ENCODE measurements at places on chromosomes 5 and 9.

GRCh38 chr5:132095424-132095972, 21.9 kb downstream of the CSF2 start:
- no peak for DNase-seq

- no peak for DNase-seq
Observed at GRCh38 chr5:44532981-44533380, 143.8 kb upstream of the FGF10 start.

DNA sequence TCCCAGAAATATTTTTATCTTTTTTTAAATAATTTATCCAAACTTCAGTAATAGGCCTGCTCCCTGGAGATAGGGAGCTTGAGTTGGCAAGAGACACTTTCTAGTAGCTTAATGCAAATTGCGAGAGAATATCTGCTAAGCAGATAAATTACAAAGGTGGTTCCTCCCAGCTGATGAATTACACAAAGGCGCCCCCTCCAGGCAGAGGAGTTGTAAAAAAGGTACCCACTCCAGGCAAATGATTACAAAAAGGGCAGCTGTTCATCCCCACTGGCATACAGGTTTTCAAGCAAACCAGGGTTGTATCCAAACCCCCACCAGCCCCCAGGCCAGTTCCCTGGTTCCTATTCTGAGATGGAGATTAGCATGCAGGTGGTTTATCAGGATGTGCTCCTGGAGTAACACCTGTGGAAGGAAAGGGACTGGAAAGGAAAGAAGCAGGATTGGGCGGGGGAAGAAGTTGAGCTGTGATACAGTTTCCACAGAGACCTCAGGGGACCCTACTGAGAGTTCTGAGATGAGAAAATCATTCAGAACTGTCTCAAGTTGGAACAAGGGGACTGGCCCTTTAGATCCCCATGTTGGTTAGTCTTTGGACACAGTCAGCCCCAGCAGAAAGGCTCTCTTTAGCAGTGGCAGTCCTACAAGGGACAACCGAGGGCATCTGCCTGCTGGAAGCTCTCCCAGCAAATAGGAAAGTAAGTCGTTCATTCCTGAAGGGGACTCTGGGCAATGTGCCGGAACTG, 25.5 kb downstream of the ESM1 start:
- DNase-seq = no peak

DNA sequence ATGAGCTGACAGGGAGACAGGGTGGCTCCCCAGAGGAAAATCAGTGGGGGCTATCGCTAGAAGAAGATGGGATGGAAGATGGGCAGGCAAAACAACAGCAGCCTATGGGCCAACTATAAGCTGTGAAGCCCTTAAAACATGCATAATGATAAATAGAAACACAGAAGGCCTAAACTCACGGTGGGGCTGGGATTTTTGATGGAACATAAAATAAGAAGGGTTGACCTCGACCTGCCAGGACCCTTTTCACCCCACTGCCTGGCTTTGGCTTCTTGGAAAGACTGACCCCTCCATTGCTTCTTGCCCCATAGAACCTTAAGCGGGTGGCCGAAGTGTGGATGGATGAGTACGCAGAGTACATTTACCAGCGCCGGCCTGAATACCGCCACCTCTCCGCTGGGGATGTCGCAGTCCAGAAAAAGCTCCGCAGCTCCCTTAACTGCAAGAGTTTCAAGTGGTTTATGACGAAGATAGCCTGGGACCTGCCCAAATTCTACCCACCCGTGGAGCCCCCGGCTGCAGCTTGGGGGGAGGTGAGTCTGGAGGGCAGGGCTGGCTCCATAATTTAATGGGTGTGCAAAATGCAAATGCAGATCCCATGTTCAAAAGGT, 36.5 kb upstream of the SAP30L start:
- no peak for DNase-seq

GRCh38 chr9:86679909-86680308, 267.4 kb downstream of the GAS1 start:
- no peak for DNase-seq

GRCh38 chr9:131856105-131856504, 116.2 kb upstream of the RAPGEF1 start:
- no peak for DNase-seq

- DNase-seq = no peak
Observed at GRCh38 chr5:167644619-167645018, 646.8 kb upstream of the WWC1 start.

DNA sequence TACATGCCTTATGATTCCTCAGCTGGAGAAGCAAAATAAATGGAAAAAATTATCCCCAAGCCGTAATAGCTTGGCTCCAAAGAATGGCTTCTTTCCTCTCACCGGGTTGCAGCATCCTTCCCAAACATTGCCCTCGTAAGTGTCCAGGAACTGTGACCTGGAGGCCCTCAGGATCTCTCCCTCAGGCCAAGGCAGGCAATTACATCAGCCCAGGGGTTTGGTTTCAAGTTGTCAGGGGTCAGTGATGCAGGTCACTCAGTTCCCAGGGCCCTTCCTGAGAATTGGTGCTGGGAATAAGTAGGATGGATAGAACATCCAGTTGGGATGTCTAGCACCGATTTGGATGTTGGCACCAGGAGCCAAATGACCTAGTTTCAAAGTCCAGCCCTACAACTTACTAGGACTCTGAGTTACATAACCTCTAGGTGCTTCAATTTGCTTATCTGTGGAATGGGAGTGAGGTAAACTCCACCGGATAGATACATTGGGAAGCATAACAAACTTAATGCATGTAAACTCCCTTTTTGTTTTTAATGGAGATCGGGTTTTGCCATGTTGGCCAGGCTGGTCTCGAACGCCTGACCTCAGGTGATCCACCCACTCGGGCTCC, 133.5 kb upstream of the DAP start:
- DNase-seq = no peak

- no peak for DNase-seq
Observed at GRCh38 chr5:42057254-42057690, 132.2 kb downstream of the FBXO4 start.

DNA sequence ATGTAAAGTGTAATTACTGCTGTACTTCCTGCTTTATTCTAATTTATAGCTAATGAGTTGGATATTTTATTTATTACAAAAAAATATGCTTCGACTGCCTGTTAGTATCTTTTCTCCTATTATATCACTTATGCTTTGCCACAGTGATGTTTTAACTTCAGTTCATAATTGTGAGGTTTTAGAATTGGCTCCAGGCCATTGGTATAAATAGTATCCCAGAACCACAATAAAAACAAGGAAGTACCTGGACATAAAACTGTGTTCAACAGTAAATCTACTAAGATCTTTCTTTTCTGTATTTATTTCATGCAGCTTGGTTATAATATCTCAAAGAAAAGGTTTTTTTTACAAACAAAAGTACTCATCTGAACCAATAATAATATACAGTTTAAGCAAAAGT, 354.3 kb upstream of the CDH9 start:
- DNase-seq = no peak

DNA sequence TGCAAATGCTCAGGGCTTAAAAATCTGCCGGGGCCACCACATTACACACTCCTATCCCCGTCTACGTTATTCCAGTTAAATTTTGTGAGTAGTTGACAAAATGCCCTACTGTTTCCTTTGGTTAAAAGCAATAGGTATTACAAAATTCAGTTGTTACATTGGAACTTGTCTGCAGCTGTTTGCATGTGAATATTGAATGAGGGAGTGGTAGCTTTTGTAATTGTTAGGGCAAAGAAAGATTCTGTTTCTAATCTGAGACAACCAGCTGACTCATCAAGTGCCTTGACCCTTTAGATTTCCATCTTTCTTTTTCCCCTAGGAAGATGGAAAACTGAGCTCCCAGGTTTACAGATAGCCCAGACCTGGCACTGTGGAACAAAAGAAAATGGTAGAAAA, 30.2 kb downstream of the MAML1 start:
- no peak for DNase-seq
